ENCODE measurements at places on chromosomes 7 and 10.
A peak's percentile ranks its signal among the peaks of the same experiment; 100 is the strongest.

GRCh38 chr10:78416031-78417011 is 382.7 kb downstream of the RPS24 start:
- DNase-seq, result no peak

- DNase-seq, result no peak
These were observed 4.8 kb downstream of the ADRB1 start for GRCh38 chr10:114048472-114048871.

- no peak for DNase-seq
These were observed 10.5 kb downstream of the ST8SIA6 start for GRCh38 chr10:17443707-17444387.

- DNase-seq, result no peak
These were observed 488.2 kb downstream of the SUGCT start for GRCh38 chr7:40622941-40623501.

GRCh38 chr10:4545062-4545461 is 280.9 kb upstream of the AKR1E2 start:
- DNase-seq, result no peak

- DNase-seq, result no peak
These were observed 50.4 kb downstream of the ADD3 start for GRCh38 chr10:110058212-110058611.

GRCh38 chr10:132489053-132489703 is 48.4 kb upstream of the INPP5A start:
- no peak for DNase-seq

- no peak for DNase-seq
These were observed 128.0 kb downstream of the MAD1L1 start for GRCh38 chr7:2104716-2105115.

GRCh38 chr10:13865758-13866491 is 279.2 kb downstream of the PRPF18 start:
- no peak for DNase-seq

DNA sequence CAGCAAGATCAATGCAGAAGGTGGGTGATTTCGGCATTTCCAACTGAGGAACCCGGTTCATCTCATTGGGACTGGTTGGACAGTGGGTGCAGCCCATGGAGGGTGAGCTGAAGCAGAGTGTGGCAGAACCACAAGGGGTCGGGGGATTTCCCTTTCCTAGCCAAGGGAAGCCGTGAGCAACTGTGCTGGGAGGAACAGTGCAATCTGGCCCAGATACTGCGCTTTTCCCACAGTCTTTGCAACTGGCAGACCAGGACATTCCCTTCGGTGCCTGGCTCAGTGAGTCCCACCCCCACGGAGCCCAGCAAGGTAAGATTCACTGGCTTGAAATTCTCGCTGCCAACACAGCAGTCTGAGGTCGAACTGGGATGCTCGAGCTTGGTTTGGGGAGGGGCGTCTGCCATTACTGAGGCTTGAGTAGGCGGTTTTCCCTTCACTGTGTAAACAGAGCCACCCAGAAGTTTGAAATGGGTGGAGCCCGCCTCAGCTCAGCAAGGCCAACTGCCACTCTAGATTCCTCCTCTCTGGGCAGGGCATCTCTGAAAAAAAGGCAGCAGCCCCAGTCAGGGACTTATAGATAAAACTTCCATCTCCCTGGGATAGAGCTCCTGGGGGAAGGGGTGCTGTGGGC is 58.6 kb upstream of the SLC26A5 start:
- no peak for DNase-seq

- DNase-seq, result no peak
These were observed 110.0 kb downstream of the HGF start for GRCh38 chr7:81659697-81660395.

DNA sequence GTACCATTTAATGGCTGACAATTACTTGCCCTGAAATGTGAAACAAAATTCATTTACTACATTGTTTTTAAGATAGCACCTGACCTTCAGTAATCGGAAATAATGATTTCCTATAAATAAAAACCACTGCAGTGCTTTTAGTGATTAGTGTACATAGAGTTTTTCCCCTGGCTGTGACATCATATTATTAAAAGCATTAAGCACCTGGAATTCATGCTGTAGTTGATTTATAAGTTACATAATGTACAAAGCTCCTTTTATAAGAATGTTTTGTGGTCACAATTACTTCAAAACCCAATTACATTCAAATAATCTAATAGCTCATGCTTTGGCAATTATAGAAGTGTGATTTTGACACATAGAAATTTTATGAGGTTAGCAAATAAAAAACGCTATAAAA is 44.3 kb upstream of the EIF4H start:
- no peak for DNase-seq

DNA sequence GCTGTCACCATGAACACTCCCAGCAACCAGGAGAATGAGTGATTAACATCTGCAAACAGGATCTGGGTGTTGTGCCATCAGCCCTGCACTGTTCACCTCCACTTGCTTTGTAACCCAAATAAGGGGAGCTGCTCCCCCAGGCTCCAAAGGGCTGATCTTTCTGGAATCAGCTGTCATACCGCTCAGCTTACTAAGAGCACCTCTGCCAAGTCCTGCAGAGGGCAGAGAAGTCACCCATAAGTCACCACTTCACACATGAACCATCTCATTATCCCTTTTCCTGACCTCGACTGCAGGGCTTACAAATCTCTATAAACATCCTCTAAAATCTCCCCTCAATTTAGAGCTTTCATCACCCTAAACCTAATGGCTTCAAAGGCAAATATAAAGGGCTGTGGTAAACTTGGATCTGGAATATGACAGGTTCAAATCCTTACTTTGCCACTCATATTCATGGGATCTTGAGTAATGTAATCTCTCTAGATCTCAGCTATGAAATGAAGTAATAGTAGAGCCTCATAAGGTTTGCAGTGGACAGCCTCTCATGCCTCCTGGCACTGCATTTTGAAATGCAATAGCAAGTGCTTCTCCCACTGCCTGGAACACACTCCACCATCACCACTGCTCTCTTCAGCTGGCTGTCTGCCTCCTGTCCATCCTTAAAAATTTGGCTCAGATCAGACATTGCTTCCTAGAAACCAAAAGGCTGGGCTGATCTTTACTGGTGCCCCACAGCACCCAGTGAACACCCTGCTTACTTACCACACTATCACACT is 38.8 kb downstream of the ERLIN1 start:
- DNase-seq, result no peak

GRCh38 chr7:116998567-116999175 is 45.4 kb downstream of the ST7 start:
- no peak for DNase-seq

DNA sequence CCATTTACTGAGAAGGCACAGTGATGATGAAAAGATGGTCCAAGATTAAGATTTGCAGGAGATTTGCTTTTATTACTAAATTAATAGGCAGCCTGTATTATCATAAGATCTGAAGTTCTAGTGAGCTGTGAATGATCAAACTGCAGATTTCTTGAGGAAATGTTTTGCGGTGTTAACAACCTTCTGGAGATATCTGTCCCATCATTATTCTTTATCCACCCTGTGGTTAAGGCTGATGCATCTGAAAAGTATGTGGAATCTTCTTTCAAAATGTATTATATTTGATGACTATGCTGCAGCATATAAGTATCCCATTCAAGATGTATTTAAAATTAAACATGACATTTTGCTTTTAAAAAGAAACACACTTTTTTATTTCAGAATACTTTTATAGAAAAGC is 150.3 kb downstream of the POLR1F start:
- DNase-seq, result no peak

- peak; percentile 47 for DNase-seq
These were observed 681 bp upstream of the SPOCK2 start for GRCh38 chr10:72088889-72089575.

- no peak for DNase-seq
These were observed 69.1 kb downstream of the INPP5A start for GRCh38 chr10:132606536-132607316.

GRCh38 chr10:69662901-69663300 is 32.9 kb downstream of the FAM241B start:
- no peak for DNase-seq

DNA sequence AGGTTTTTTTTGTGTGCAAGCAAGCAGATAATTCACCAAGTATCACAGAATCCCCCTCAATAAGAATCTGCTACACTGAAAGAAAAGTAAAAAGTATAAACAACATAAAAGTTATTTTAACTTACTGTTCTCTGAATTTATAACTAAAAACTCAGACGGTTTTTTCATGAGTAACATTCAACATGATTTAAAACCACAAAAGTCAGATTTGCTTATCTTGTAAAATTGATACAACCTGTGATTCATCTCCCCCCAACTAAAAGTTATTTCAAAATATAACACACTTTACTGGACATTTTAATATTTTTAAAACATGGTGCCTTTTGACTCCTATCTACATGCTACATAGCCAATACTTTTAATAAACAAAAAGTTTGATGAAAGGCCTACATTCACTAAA is 32.8 kb downstream of the TSPAN12 start:
- DNase-seq, result no peak

- DNase-seq, result no peak
These were observed at the start of gene DLX5 for GRCh38 chr7:97024209-97025129. TSS of gene DLX5 (minus strand) at chr7:97024831. CDS start at chr7:97024623, 208 bp downstream.

GRCh38 chr7:35365523-35365922 is 111.6 kb upstream of the TBX20 start:
- DNase-seq, result no peak

DNA sequence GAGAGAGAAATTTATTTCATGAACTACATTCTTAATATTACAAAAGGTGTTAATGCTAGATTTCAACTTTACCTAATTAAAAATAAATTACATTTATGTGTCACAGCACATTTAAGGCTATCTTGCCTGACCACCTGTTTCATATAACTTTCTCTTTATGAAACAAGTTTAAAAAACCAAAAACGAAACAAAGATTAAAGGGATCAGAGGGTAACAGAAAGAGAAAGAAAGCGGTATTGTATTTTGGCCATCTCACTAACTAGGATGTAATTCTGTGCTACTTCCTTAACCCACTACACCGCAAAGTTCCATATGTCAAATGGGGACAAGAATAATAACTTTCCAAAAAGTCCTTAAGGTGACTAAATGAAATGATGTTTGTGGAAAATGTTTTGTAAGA is 6.3 kb upstream of the RHOBTB1 start:
- no peak for DNase-seq

DNA sequence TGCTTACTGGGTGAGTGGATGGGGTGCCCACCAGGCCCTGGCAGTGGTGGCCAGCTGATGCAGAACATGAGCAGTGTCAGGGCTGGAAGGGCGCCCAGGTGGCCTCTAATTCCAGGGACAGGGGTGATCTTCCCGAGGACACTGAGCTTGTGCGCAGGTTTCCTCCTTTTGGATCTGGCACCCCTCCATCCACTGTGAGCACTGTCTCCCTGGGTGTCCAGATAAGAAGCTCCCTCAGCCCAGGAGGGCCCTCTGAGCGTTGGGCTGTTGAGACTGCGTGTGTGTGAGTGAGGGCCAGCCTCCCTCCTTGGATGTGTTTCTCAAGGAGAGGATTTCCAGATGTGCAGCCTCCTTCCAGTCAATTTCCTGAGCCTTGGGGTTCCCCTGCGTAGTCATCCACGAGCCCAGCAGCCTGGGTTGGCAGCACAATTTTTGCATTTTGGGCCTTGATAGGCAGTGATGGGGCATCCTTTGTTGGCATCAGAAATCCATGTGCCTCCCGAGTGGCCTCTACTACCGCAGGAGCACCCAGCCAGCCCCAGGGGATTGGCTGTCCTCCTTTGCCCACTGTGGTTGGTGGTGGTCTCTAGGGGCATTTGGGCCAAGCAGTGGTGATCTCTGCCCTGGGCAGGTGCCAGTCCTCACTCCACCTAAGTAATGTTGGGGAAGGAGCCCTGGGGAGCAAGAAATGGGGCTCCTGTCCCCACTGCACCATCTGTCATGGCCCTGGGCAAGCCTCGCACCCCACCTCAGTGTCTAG is 20.9 kb upstream of the BTBD16 start:
- no peak for DNase-seq
